ENCODE measurements at places on chromosomes 2 and 18.

- H3K27me3 ChIP-seq = no peaks in the 10 kb centered on the region
- H3K4me3 ChIP-seq = no peak overlapping the region
- no peaks in the 10 kb centered on the region for H3K36me3 ChIP-seq
- no peak overlapping the region for H3K27ac ChIP-seq
These were observed 9.1 kb upstream of the MALT1 start for GRCh38 chr18:58662118-58662517.

DNA sequence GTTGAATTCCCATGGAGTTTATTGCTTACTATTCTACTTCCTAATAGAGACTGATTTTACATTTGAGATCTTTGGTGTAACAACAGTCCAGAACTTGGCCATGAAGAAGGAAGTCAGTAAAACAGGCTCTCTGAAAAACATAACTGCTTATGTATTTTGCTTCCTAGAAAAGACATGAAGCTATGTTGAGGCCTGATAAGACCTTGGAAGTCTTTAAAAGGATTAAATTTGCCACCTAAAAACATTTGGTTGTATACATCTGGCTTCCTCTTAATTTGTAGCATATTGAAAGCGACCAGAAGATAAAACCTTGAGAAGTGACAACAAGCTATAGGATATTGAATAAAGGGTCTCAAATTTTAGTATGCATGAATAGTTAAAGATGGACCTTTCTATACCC is 36.4 kb downstream of the PTRHD1 start:
- no peaks in the 10 kb centered on the region for H3K4me1 ChIP-seq
- H3K27ac ChIP-seq = no peak overlapping the region
- DNase-seq = no peak

DNA sequence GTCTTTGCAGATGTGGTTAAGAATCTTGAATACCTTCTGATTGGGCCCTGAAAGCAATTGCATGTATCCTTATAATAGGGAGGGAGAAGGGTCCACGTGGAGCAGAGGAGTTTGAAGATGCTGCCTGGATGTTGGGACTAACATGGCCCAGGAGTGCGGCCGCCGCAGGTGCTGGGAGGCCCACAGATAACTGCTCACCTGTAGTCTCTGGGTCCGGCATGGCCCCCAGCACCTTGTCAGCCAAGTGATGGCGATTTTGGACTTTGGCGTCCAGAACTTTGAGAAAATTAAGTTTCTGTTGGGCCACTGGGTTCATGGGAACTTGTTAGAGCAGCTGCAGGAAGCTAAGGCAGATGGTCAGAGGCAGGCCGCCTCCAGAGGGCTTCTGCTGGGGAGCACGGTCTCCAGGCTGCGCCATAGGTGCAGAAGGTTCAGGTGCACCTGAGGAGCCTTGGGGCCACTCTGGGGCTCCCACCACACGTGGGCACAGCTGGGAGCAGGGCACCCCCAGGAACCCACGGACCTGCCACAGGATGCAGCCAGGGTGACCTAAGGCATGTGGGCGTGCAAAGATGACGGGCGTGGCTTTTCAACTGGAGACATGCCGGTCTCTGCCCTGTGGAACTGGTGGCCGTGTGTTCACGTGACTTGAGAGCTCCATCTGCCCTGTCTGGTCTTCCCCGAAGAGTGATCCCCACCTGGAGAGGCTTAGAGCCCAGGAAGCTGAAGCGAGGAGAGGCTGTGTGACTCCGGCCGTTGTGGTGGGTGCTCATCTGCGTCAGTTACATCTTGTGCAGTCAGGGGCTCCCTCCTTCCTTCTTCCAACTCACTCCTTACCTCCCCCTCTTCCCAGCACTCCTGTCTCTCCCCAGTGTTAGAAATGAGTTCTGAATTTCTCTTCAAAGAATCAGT is 277.3 kb downstream of the AGAP1 start:
- H3K27me3 ChIP-seq = no peaks in the 10 kb centered on the region
- no peak overlapping the region for H3K27ac ChIP-seq
- H3K4me3 ChIP-seq = no peak overlapping the region
- H3K36me3 ChIP-seq = peaks cover 3% of the 10 kb centered on the region
- no peak for DNase-seq

DNA sequence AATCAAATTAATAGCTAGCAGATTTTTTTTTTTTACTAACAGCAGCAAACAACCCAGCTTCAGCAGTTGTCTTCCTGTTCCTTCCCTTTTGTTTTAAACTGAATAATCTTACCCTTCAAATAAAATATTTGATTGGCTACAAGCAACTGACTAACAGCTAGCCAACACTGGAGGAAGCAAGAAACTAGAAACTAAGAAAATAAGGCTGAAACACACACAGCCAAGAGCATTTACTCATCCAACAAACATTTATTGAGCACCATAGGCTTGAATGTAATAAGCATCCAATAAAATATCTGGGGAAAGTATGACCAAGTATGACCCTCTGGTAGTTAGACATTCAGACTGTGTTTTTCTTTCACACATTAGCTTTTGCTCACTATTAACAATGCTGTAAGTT is 189.2 kb downstream of the CD226 start:
- no peak for DNase-seq
- H3K27me3 ChIP-seq = no peaks in the 10 kb centered on the region
- no peaks in the 10 kb centered on the region for H3K36me3 ChIP-seq

- peak overlapping the region; percentile 21 for H3K27ac ChIP-seq
- H3K4me1 ChIP-seq = no peaks in the 10 kb centered on the region
- DNase-seq = no peak
- H3K27me3 ChIP-seq = peaks cover 39% of the 10 kb centered on the region
These were observed 1.6 kb downstream of the DSC2 start for GRCh38 chr18:31100436-31101182.

GRCh38 chr2:99890568-99891427 is 251.6 kb downstream of the AFF3 start:
- H3K36me3 ChIP-seq = no peaks in the 10 kb centered on the region
- no peaks in the 10 kb centered on the region for H3K27me3 ChIP-seq
- no peak for DNase-seq
- H3K27ac ChIP-seq = no peak overlapping the region
- H3K4me3 ChIP-seq = no peak overlapping the region

DNA sequence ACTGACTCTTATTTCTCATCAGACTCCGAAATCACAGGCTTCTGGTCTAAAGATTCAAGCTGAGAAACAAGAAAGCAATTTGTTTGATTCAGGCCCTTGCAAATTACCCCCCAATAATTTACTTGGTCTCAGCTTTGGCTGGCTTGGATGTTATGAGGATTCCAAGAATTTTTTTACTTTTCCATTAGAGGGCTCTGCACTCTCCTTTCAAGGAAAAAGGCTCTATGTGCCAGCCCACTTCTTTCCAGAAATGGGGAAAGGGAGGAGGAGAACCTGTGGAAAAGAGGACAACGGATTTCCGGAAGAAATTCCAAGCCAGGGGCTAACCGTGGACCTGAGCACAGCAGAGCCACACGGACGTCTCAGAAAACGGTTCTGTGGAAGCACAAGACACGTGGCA is 44.4 kb downstream of the BCL11A start:
- H3K4me1 ChIP-seq = no peaks in the 10 kb centered on the region
- no peak overlapping the region for H3K27ac ChIP-seq
- no peak for DNase-seq
- H3K4me3 ChIP-seq = no peak overlapping the region
- no peaks in the 10 kb centered on the region for H3K36me3 ChIP-seq

GRCh38 chr2:67627456-67628207 is 230.5 kb downstream of the ETAA1 start:
- H3K36me3 ChIP-seq = no peaks in the 10 kb centered on the region
- DNase-seq = no peak
- H3K27me3 ChIP-seq = no peaks in the 10 kb centered on the region
- H3K4me1 ChIP-seq = no peaks in the 10 kb centered on the region

DNA sequence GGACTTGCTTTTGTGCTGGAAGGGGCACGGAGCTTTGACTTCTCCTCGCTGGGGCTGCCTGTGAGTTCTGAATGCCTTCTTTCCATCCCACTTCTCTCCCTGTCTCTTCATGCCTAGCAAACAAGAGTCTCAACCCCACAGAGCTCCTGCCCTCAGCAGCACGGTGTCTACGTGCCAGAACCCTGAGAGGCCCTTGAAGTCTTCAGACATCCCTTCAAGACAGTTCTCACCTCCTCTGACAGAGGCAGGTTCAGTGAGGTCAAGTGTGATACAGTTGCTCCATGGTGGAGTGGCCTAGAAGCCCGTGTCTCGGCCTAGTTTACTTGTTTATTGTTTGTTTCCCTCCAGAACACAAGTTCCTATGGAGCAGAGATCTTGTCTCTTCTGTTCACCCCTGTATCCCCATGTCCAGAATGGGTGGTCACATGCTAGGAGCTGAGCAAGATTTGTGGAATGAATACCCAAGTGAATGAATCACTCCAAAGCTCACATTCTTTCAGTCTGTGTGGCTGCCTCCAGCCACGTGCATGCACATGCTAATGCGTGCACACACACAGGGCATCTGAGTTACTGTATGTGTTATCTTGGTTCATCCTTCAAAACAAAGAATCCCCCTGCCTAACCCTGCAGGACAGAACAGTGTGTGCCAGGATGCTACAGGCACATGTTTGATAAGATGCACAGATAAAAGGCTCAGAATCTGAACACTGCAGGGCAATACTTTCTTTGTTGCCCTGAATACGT is 391.6 kb downstream of the NBAS start:
- H3K27me3 ChIP-seq = no peaks in the 10 kb centered on the region
- no peak overlapping the region for H3K27ac ChIP-seq
- peaks cover 8% of the 10 kb centered on the region for H3K36me3 ChIP-seq
- no peak overlapping the region for H3K4me3 ChIP-seq

DNA sequence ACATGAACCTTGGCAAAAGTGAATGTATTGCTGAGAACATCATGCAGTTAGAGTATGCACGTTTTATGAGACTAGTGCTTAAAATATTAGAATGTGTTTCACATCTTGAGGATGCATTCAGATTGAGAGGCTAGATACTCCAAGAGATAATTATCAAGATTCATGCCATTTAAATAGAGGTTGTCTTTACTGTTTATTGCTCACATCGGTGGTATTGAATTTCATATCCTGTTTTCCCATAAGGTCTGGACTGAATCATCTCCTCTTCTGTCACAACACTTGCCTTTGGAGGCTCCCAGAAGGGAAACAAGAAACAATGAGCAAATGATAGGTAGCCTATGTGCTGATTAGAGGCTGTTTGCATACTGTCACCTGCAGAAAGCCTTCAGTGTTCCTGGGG is 83.8 kb downstream of the CLHC1 start:
- no peak overlapping the region for H3K27ac ChIP-seq
- no peaks in the 10 kb centered on the region for H3K27me3 ChIP-seq
- H3K36me3 ChIP-seq = no peaks in the 10 kb centered on the region

- no peak overlapping the region for H3K4me3 ChIP-seq
- no peak for DNase-seq
- H3K27ac ChIP-seq = no peak overlapping the region
- H3K36me3 ChIP-seq = no peaks in the 10 kb centered on the region
- H3K4me1 ChIP-seq = peaks cover 9% of the 10 kb centered on the region
These were observed 100.3 kb upstream of the NCK2 start for GRCh38 chr2:105644174-105644980.

DNA sequence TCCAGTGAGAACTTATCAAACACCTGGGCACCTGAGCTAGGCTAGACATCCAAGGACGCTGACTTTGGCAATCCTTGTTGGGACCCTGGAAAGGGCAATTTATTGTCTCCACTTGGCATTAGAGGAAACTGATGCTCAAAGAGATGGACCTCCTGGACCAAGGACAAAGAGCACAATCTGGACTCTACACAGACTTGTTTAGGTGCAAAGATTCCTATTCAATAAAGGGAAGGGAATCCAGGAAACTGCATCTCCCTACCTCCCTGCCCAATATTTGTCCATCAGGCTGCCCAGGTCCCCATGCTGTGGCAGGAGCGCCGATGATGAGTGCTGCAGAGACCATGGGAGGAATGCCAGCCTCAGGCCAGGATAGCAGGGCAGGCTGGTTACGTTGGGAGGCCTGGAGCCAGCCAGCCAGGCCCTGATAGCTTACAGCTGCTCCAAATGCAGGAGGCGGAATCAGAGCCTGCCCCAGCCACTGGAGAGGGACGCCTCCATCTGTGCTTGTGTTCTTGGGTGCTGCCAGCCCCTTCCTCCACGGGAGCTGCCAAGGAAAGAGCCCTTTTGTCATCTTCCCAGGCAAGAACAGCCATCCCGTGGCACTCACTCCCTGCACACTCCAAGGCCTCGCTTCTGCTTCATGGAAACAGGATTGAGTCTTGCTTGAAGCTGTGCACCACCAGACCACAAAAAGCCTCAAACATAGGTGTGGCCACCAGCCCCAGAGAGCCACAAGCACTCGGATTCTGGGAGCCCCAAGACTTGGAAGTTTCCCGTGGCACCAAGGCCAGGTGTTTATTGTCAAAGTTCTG is 60.0 kb downstream of the HS1BP3 start:
- no peaks in the 10 kb centered on the region for H3K36me3 ChIP-seq
- peak; percentile 23 for DNase-seq
- H3K4me3 ChIP-seq = no peak overlapping the region
- H3K27ac ChIP-seq = no peak overlapping the region
- peaks cover 40% of the 10 kb centered on the region for H3K4me1 ChIP-seq
- H3K27me3 ChIP-seq = no peaks in the 10 kb centered on the region

DNA sequence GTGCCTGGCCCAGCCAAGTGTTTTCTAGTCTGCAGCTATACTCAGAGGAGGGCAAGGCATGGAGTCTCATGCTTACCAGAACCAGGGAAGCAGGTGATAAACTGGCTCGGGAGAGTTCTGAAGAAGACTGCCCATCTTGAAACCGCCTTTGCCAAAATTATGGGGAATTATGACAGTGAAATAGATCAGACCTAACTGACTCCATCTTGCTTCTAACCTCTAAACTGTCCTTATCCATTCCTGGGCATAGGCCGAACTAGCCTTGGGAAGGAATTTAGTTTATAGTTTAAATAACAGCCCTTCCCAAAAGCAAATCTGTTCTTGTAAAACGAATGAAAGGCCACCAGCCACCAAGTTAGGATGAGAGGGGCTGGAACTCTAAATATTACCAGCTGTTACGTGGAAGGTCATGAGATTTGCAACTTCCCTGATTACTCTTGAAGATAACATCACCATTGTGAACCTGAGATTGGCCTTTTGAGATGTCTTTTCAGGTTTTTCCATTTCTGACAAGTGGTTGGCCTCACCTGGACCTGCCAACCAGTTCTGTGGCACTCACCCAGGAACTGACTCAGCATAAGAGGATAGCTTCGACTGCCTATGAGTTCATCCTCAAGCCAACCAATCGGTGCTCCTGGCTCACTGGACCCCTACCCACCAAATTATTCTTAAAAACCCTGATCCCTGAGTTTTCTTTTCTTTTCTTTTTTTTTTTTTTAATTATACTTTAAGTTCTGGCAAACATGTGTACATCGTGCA is 23.4 kb downstream of the CHCHD5 start:
- no peaks in the 10 kb centered on the region for H3K27me3 ChIP-seq
- H3K4me1 ChIP-seq = no peaks in the 10 kb centered on the region
- no peak for DNase-seq
- H3K36me3 ChIP-seq = no peaks in the 10 kb centered on the region

GRCh38 chr2:33559328-33559727 is 39.8 kb downstream of the FAM98A start:
- H3K4me1 ChIP-seq = peaks cover 6% of the 10 kb centered on the region
- no peak for DNase-seq
- no peak overlapping the region for H3K4me3 ChIP-seq
- no peaks in the 10 kb centered on the region for H3K27me3 ChIP-seq
- peaks cover 6% of the 10 kb centered on the region for H3K36me3 ChIP-seq

Data from tibial artery (tissue), 4 donors.